Fibroblast of skin of right biceps (primary cell): ENCODE measurements at places on chromosomes 5 and 9.

GRCh38 chr5:149061341-149061740, 1.5 kb downstream of the SH3TC2 start:
- DNase-seq, result no peak

DNA sequence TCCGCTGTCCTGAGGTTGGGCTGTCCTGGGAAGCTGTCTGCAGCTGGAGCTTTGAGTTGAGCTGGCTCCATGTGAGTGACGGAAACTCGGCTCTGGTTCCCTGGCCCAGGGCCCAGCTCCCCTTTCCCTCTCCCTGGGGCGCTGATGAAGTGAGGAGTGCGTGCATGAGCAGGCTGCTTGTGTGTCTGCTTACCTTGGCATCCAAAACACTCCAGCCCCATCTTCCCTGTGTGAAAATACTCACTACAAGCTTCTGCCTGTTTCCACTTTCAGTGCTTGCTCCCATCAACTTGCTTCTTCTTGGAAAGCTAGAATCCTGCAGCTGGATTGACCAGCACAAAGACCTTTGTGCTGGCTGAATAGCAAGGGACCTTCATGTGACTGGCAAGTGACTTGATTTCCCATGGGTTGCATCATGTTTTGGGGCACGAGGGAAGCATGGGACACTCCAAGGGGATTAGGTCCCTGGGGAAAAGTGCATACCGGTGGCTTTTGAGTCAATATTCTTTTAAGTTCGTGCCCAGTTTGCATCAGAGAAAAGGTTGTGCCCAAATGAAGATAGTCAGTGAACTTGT, 198.1 kb downstream of the GADD45G start:
- peak; percentile 72 for DNase-seq

- DNase-seq, result no peak
Measured at GRCh38 chr5:12315461-12315860, 411.2 kb upstream of the CTNND2 start.

- peak; percentile 83 for DNase-seq
Measured at GRCh38 chr5:68239487-68239886, 23.9 kb downstream of the PIK3R1 start.

DNA sequence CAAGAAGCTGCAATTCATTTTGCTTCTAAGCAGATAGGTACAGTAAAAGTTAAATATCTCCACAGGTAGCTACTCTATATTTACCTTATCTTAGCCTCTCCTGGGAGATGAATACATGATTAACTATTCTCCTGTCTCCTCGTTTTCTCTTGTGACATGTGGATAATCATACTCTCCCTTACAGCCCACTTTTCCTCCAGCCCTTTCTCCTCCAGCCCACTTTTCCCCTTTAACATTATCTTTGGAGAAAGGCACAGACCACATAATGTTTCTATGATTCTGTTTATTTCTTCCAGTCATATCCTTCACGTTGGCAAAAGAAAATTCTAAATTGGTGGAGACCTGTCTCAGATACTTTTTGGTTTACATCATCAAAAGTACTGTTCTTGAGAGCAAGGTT, 84.0 kb downstream of the OSMR start:
- DNase-seq, result no peak

DNA sequence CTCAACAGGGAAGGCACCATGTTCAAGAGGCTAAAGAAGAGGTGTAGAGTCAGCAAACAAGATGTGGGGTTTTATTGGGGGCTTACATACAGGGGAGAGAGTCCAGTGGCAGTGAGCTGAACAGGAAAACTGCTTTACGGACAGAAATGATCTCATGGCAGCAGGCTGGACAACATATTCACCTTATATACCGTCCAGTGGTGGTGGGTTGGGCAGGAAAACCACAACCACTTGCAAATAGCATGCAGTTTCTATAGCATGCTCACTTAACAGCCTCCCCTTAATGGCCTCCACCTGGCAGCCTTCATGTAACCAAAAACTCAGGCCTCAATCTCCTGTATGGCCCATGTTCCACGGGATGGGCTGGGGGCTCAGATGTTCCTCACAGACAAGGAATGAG, 5.4 kb downstream of the TNFSF8 start:
- DNase-seq, result no peak

GRCh38 chr5:135442431-135443160, 4.6 kb downstream of the DCANP1 start:
- DNase-seq, result no peak

- no peak for DNase-seq
Measured at GRCh38 chr5:91438871-91439270, 55.8 kb upstream of the ARRDC3 start.

DNA sequence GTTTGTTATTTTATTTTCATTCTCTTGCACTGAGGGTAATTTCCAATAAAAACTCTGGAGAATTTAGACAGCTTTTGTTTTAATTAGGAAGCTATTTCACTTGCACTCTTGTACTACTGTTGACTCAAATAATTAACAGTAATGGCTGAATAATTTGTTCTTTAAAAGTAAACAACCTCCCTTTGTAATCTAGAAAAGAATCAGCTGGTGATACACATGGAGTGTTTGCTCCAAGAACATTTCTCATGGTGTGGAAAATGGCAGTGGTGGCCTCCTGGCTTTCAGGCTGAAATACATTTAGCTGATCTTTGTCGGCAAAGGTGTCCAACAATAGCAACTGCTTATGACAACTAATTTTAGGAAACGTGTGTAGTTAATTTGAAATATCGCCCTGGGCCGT, 129.4 kb downstream of the C9orf152 start:
- no peak for DNase-seq

DNA sequence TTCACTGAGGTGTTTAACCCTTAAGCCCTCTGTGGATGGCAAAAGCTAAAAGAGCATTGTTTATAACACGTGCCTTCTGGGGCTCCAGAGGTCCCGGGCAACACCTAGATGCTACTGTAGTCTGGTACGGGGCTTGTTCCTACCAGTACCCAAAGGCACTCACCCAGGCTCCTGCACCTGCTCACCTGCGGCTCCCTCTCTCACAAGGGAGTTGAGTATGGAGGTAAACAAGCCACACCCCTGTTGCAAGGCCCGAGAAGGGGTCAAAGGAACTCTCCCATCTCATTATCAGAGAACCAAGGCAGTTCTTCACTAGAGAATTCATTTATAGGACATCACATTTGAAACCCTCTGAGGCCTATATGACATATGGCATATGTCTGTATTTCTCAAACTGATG, 53.4 kb upstream of the IL6ST start:
- no peak for DNase-seq

- DNase-seq, result peak; percentile 77
Measured at GRCh38 chr9:5518171-5518936, 8.0 kb downstream of the PDCD1LG2 start.

DNA sequence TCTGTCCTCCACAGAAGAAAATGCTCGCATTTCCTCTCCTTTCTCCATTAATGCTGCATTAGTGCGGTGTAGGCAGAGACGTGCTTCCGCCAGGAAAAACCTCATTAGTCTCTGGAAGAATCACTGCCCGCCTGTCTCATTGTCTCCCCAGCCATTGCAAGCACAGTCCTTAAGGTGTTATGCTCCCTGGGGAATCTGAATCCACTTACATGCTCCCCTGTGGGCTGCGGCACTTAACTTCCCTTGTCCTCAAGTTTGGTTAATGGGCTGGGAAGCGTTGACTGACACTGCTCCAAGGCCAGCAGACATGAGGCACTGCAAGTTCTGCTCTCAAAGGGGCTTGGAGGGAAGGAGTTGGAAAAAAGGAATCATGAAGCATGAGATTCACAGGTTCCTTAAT, 41.6 kb downstream of the TARS1 start:
- no peak for DNase-seq

DNA sequence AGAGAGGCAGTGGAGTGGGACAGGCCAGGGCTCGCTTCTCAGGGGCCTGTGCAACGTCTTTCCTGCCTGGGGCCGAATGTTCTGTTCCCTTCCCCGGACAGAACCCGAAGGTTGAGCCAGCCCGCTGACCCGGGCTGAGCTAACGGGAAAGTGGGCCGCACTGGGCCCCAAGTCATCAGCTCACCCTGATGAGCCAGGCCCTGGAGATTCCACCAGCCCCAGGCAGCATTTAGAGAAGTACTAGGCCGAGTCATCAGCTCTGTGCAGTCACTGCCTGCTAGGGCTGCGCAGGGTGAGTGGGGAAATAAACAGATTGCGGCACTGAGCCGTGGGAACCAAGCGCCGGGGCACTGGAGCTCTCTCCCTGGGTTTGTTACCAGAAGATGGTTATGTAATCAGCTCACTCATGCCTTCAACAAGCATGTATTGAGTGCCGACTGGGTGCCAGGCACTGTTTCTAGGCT, 29.1 kb upstream of the DUSP1 start:
- peak; percentile 91 for DNase-seq

- DNase-seq, result no peak
Measured at GRCh38 chr9:118121361-118121760, 417.2 kb downstream of the TLR4 start.

GRCh38 chr9:117779760-117780159, 75.6 kb downstream of the TLR4 start:
- DNase-seq, result peak; percentile 13

- peak; percentile 1 for DNase-seq
Measured at GRCh38 chr5:129639331-129639730, 108.6 kb upstream of the MINAR2 start.

DNA sequence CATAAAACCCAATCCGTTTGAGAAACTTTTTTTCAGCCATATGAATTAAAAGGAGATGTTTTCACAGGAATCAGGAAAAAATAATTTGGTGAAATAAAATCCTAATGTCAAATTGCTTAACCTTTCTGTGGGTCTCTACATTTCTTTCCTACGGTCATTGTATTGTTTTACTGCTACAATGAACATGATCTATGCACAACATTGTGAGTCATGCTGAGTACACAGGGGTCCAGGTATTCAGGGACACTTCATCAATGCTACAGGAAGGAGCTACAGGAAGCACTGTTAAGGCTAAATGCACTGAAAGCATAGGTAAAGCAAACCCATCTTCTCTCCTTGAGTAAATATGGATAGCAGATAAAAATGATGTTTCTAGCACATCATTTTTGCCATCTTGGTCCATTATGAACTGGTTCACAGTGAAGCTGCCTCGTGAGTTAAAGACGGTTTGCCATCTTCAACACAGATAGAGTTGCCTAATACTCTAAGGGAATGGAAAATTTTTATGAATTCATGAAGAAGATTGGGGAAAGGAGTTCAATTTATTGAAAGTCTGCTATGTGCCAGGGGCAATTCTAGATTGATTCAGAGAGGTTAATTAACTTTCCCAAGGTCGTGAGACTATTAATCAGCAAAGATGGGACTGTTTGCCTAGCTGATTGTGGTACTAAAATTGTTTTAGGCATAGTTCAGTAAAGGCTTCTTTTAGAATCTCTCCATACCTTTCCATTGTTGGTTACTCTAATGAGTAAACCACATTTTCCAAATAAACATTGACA, 85.5 kb downstream of the DIRAS2 start:
- no peak for DNase-seq

DNA sequence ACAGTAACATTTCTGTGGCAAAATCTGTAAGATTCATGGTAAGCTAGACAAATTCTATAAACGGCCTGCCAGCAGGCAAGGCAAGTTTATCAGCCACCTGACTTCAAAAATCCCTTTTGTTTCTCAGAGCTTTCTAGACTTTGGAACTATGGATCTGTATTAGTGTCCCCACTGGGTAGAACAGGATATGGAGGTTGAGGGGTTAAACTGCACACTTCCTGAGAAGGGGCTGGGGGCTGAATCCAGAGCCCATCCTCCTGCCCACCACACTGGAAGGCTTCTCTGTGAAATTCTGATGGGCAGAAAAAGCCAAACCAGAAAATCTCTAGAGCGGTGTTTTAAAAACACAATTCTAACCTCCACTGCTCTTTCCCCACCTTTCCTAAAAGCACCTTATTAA, 128.7 kb downstream of the ENTREP1 start:
- DNase-seq, result no peak

DNA sequence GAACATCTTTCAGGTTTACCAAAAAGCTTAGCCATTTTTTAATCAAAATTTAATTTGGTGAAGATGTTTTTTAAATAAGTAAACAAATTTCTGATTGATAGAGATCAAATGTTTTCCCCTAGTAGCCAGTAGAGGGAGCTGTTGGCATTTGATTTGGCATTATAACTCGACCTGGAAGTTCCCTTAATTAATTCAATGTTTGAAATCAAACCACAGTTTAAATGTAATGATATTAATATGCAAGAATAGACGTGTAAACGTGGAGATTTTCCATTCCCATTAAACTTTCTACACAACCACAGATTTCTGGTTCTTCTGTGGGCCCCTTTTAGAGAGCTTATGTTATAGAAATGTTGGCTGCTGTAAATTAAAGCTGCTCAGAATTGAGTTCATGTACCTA, 148.1 kb upstream of the MPDZ start:
- peak; percentile 51 for DNase-seq

DNA sequence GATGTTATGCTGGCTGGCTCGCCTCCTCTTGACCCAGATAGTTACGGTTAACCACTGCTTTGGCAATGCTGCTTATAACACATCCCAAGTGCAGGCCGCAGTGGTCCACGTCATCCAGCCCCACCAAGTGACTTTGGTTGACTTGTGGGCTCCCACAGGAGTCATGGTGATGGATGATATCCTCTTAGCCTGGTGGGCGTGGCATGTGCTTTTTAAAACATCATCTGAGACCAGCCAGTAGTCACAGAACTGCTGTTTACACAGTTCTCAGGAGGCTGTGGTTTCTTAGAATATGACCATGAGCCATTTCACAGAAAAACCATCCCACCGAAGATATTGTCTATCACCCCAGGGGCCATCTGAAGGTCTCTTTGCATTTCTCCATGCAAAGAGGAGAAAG, 216.9 kb downstream of the SH3GL2 start:
- DNase-seq, result no peak

DNA sequence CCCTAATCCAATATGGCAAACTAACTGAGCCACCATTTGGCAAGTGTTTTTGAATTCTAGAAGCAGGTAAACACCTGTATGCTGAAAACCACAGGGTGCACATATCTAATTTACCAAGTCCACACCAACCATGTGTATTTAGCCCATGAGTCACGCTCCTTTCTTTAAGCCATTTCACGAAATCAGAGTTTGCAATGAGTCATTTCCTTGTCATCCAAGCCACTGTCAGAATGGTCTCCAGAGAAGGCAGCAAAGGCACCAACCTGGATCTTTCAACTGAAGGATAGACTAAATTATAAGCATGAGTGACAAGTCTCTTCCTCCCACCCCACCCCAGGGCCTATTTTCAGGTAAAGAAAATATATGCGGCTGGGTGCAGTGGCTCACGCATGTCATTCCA, 110.0 kb downstream of the PAX5 start:
- peak; percentile 84 for DNase-seq

- DNase-seq, result no peak
Measured at GRCh38 chr9:138022121-138022741, 144.6 kb downstream of the CACNA1B start.

GRCh38 chr9:24936117-24936516, 390.4 kb upstream of the IZUMO3 start:
- no peak for DNase-seq
